Esophagus muscularis mucosa (tissue), 4 donors: ENCODE measurements at places on chromosomes 7 and 10. TPM values are rescaled to one million over a fixed set of nuclear protein-coding genes. Genes with fewer than 3 reads are reported as not detected.

DNA sequence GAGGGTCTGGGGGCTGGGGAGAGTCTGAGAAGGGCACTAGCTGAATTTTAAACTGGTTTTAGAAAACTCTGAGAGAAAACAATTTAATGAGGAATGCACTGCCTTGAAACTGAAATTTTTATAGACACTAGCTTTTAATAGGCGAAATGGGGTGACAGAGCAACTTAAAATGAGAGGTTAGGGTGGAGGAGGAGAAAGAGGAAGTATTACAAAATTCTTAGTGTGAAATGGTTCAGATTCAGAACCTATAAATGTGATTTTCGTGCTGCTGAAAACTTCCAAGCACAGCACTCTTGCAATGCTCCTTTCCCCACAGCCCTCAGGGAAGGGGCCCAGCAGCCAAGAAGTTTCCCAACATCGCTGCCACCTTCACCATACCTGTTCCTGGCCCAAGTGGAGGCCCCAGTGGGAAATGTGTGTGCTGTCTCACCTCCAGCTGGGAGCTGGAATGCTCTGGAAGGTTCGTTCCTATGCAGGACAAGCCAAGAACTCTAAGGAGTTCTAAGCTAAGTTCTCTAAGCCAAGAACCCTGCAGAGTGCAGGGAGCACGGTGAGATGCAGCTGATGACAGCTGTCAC lies 60.0 kb downstream of the ATXN7L1 start:
- H3K4me3 ChIP-seq, result no peak overlapping the region
- no peaks in the 10 kb centered on the region for H3K4me1 ChIP-seq
- no peak overlapping the region for H3K27ac ChIP-seq

The NDUFA5 gene
- 70.7 TPM for total RNA-seq

DNA sequence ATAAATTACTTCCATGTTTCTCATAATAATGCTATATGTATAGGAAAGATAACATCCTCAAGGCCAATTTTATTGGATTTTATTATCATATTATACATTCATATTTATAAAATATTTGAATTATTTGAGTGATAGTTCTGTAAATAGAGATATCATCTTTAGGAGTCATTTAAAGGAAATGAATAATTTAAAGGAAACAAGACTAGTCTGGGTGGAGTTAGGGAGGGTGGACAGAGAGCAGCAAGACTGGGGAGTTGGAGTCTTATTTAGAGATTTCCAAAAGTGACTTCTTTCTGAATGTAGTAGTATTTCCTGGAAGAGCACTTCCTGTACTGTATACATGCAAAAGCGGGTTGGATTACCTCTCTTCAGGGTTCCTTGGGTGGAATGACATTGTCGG lies 342.3 kb downstream of the SUGCT start:
- DNase-seq, result no peak
- H3K36me3 ChIP-seq, result no peaks in the 10 kb centered on the region
- H3K27ac ChIP-seq, result no peak overlapping the region
- no peaks in the 10 kb centered on the region for H3K4me1 ChIP-seq
- H3K4me3 ChIP-seq, result no peak overlapping the region
- H3K27me3 ChIP-seq, result no peaks in the 10 kb centered on the region

The AOC1 gene
- 0.45 TPM for total RNA-seq

GRCh38 chr7:127833641-127834040 lies 181.6 kb downstream of the SND1 start:
- H3K27me3 ChIP-seq, result no peaks in the 10 kb centered on the region
- DNase-seq, result no peak
- H3K36me3 ChIP-seq, result no peaks in the 10 kb centered on the region
- no peak overlapping the region for H3K27ac ChIP-seq
- H3K4me3 ChIP-seq, result no peak overlapping the region

The RBP3 gene
- total RNA-seq, result not detected

DNA sequence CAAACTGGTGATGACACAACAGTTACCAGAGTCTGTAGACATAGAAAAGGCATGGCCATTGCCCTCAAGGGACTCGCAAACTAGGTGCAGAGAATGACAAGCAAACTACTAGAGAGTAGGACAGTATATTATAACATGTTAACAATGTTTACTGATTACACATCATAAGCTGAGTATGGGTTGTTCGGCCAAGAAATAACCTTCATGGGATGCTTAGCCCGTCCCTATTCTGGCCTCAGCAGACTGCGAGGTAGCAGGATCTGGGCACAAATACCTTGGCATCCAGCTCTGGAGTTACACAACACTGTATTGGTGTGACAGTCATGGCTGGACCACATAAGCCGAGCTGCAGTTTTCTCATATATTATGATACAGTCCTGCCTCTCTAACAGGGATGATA lies 51.4 kb downstream of the ABCB4 start:
- no peak overlapping the region for H3K27ac ChIP-seq
- H3K27me3 ChIP-seq, result no peaks in the 10 kb centered on the region
- H3K4me3 ChIP-seq, result no peak overlapping the region
- H3K36me3 ChIP-seq, result no peaks in the 10 kb centered on the region

- H3K27me3 ChIP-seq, result no peaks in the 10 kb centered on the region
- no peak overlapping the region for H3K4me3 ChIP-seq
- no peaks in the 10 kb centered on the region for H3K36me3 ChIP-seq
- H3K27ac ChIP-seq, result no peak overlapping the region
- DNase-seq, result no peak
- no peaks in the 10 kb centered on the region for H3K4me1 ChIP-seq
These were observed 7.5 kb upstream of the LRRN3 start for GRCh38 chr7:111083413-111083812.

DNA sequence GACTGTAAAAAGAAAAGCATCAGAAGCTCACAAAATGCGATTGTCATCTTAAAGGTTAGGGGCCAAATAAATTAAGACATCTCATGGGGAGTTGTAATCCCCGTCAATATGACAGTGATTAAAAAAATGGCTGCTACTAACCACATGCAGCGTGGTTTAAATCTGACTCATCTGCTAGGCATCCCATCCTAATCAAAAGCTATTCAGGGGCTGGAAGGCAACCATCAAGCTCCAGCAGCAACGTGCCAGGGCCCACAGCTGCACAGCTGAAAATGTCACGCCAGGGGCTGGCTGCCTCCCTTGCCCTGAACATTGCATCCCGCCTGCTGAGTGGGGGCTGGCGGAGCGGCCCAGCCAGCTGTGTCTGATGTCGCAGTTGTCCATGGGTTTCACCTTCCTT lies 66.3 kb upstream of the FRMD4A start:
- peak overlapping the region; percentile 0 for H3K27ac ChIP-seq
- H3K4me1 ChIP-seq, result no peaks in the 10 kb centered on the region
- H3K27me3 ChIP-seq, result no peaks in the 10 kb centered on the region
- H3K36me3 ChIP-seq, result no peaks in the 10 kb centered on the region
- H3K4me3 ChIP-seq, result no peak overlapping the region

The HTRA1 gene
- 146 TPM for total RNA-seq
